Activated T-cell treated with anti-CD3 and anti-CD28 coated beads, Interleukin-2, amount 50 U/mL, for 72 hours (primary cell): ENCODE measurements at places on chromosomes 5 and 9. TPM values are rescaled to one million over a fixed set of nuclear protein-coding genes. Genes with fewer than 3 reads are reported as not detected.

Gene FRRS1L
- not detected for total RNA-seq

Gene ZDHHC21
- 7.8 TPM for total RNA-seq

Gene PCDHB15
- total RNA-seq = not detected

Gene ASB6
- 16.9 TPM for total RNA-seq

DNA sequence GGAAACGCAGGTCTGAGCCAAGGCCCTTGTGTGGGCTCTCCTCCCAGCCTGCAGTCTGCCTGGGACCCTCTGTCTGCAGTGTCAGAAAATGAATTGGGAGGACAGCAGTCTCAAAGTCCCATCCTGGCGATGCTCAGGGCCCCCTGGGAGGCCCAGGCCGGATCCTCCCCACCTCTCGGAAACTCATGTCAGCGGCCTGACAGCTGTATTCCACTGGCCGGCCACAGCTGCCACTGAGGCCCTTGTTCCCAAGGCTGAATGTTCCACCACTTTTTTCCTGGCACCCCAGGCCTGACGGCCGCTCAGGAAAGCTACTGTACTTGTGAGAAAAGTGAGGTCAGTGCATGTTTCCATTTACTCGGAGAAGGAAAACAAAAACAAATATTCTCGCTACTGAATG, 180.0 kb downstream of the FGF18 start:
- DNase-seq = no peak

Gene F2RL2
- total RNA-seq = not detected

DNA sequence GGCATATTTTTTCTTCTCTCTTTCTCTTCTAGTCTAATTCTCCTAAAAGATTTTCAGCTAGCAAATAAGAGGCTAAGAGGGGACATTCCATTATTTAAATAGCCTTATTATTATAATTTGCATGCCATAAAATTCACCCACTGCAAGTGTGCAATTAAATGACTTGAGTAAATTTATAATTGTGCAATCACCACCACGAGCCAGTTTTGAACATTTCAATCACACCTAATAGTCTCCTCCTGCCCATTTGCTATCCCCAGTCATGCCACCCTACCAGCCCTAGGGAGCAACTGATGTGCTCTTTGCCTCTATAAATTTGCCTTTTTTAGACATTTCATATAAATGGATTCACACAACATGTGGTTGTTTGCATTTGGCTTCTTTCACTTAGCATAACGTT, 12.0 kb upstream of the SLC36A2 start:
- no peak for DNase-seq

DNA sequence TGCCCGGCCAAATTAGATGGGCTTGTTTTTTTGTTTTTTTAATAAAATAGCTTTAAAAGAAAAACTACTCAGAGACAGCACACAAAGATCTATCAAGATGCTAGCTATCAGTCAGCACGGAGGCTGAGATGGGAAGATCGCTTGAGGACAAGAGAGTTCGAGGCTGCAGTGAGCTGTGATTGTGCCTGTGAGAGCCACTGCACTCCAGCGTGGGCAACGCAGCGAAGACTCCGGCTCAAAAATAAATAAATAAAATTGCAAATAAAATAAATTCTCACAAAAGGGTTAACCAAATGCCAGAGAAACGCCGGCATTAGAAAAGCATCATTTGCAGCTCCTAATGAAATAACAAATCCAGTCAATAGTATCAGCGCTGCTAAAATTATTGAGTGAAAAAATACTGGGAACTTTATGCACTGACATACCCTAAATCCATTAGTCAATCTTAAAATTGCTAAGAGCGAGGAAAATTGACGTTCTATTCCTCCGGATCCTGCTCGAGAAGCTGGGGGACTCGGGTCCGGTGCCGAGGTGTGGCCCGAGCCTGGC, 681 bp downstream of the CPLANE1 start:
- DNase-seq = peak; percentile 9

DNA sequence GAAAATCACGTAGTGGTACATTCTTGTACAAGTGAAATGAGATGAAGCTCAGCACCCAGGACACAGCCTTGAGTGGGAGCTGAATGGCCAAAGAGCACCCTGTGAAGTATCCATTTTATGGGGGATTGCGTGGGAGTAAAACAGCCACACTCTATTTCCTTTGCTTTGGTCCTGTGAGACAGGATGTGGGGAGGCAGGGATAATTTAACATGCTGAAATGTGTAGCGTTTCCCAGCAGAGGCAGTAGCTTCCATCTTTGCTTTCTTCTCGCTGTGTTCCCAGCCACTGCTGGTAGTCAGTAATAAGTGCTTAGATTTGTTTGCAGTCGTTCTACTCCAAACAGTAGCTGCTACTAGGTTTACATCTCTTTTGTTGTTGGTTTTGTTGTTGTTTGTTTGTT, 4.4 kb downstream of the IL31RA start:
- DNase-seq = peak; percentile 5
